WTC11 (cell line): ENCODE measurements at places on chromosomes 2 and 18. TPM values are rescaled to one million over a fixed set of nuclear protein-coding genes. Genes with fewer than 3 reads are reported as not detected.
A peak's percentile ranks its signal among the peaks of the same experiment; 100 is the strongest.

DNA sequence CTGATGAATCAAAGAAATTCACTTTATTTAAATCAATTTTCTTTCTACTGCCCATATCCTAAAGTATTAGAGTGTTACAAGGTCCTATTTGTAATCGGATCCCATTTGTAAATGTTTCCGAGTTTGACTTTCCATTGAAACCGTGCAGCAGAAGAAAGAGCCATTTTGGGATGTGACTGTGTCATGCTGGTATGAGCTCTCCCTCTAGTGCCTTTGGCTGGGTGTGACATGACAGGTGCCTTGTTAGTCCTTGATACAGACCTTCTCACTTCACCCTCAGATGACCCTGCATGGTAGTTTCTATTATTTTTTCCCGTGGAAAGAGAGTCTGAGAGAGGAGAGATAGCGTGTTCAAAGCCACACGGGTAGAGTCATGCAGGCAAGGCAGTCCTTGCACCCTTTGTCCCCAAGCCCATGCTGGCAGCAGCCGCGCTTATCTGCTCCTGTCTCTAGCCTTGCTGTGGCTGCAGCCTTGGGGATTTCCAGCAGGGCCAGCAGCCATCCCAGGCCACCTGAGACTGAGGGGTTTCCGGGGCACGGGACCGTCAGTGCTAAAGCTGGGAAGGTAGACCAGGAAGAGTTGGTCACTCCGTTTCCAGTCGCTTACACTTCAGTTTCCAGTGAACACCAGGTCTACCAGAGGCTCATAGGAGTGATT lies 21.4 kb downstream of the CHMP1B start:
- H3K27ac ChIP-seq = no peak overlapping the region
- DNase-seq = no peak
- H3K4me3 ChIP-seq = no peak overlapping the region
- H3K36me3 ChIP-seq = peaks cover 46% of the 10 kb centered on the region

GRCh38 chr2:134683561-134684112 lies 35.2 kb downstream of the TMEM163 start:
- H3K4me1 ChIP-seq = peaks cover 32% of the 10 kb centered on the region

- DNase-seq = no peak
- no peak overlapping the region for H3K27ac ChIP-seq
- H3K27me3 ChIP-seq = no peaks in the 10 kb centered on the region
- peaks cover 23% of the 10 kb centered on the region for H3K4me1 ChIP-seq
These were observed 282.6 kb downstream of the STK39 start for GRCh38 chr2:167964650-167965413.

DNA sequence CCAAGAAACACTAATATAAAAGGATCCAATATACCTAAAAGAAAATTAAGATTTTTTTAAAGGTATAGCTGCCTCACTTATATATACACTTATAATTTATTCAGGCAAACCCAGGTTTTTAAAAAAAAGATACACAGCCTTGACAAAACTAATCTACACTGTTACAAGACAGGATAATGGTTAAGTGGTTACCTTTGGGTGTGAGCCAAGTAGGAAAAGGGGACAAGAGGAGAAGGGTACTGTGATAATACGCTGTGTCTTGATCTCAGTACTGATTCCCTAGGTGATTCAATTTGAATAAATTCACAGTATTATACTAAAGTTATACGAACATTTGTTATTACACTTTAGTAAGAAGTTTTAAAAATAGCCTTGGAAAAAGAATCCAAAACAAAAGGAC lies 30.6 kb downstream of the KLHL41 start:
- peaks cover 42% of the 10 kb centered on the region for H3K36me3 ChIP-seq
- no peak overlapping the region for H3K27ac ChIP-seq
- DNase-seq = no peak
- H3K4me1 ChIP-seq = no peaks in the 10 kb centered on the region

- H3K27ac ChIP-seq = no peak overlapping the region
- H3K27me3 ChIP-seq = peaks cover 17% of the 10 kb centered on the region
- peaks cover 35% of the 10 kb centered on the region for H3K4me1 ChIP-seq
- H3K36me3 ChIP-seq = no peaks in the 10 kb centered on the region
These were observed 690 bp downstream of the SDC1 start for GRCh38 chr2:20224164-20224715.

DNA sequence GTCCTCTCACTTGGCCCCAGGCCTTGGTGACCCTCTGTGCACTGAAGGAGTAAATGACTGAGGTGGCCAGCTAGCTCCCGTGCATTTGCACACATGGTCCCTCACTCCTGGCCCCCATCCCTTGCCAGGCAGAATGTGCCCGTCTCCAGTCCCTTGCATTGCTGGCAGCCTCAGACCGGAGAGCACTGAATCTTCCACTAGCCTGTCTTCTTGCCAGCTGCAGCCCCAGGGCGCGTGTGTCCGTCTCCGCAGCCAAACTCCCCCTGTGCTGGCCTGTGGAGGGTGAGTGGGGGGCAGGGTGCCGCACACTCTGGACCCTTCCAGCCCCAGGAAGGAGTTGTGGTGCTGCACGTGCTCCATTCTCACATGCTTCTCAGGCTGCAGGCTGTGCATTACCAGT lies 35.9 kb downstream of the INPP4A start:
- DNase-seq = no peak
- no peaks in the 10 kb centered on the region for H3K36me3 ChIP-seq
- H3K4me1 ChIP-seq = peaks cover 77% of the 10 kb centered on the region
- H3K27ac ChIP-seq = no peak overlapping the region
- H3K27me3 ChIP-seq = no peaks in the 10 kb centered on the region

DNA sequence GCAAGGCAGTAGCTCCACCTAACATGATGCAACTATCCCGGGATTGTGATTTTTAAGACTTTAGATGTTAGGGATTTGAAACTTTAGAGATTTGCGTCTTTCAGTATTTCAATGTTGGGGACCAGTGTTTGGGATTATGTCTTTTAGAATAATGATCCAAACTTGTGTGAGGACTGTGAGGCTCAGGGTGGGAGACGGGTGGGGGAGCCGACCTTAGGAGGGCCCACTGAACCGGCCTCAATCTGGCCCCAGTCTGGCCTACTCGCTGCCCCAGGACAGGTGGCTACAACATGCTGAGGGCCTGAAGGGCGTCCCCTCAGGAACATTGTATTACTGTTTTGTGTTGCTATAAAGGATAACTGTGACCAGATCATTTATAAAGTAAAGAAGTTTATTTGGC lies 10.7 kb downstream of the AMER3 start:
- no peak overlapping the region for H3K27ac ChIP-seq
- no peaks in the 10 kb centered on the region for H3K27me3 ChIP-seq
- peaks cover 3% of the 10 kb centered on the region; the same call in 1 of the 2 replicates for H3K4me1 ChIP-seq
- H3K4me3 ChIP-seq = no peak overlapping the region

DNA sequence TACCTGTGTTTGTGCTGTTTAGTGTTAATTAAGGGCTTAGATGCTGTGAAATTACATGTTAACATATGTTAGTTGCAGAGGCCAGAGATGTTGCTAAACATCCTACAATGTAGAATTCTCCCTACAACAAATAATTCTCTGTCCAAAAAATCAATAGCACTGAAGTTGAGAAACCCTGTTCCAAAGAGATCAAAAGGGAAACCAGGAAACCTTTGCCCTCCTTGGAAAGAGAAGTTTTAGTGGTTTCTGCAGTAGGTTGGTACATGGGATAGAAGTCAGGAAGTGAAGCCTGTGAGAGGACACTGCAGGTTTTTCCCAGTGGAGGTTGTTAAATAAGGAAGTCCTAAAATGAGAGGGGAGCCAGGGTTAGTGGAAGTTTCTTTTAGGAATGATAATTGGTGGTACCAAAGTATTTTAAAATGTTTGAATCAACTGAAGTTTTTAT lies 6.3 kb upstream of the RMDN2 start:
- peaks cover 8% of the 10 kb centered on the region for H3K4me1 ChIP-seq
- H3K27me3 ChIP-seq = peaks cover under 1% of the 10 kb centered on the region

- no peak overlapping the region for H3K4me3 ChIP-seq
- peaks cover 31% of the 10 kb centered on the region for H3K4me1 ChIP-seq
- peaks cover 41% of the 10 kb centered on the region for H3K36me3 ChIP-seq
These were observed 15.6 kb upstream of the CEP68 start for GRCh38 chr2:65040400-65041261.

DNA sequence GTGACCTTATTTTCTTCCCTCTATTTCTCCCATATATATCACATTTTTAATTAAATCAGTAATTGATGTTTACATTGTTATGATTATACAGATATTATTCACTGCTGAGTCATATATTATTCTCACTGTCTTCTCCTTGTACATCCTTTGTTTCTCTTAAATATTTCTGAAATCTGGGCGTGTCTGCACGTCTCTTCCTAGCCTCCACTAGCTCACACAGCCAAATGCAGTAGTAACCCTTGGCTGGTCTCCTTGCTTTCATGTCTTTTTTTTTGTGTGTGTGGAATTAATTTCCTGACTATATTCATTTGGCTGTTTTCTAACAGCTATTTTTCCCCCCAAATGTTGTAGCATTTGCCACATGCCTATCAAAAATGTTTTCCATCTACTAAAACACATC lies 15.8 kb downstream of the CCNYL1 start:
- peak overlapping the region; percentile 19 for H3K27ac ChIP-seq
- H3K27me3 ChIP-seq = no peaks in the 10 kb centered on the region
- H3K4me3 ChIP-seq = no peak overlapping the region

DNA sequence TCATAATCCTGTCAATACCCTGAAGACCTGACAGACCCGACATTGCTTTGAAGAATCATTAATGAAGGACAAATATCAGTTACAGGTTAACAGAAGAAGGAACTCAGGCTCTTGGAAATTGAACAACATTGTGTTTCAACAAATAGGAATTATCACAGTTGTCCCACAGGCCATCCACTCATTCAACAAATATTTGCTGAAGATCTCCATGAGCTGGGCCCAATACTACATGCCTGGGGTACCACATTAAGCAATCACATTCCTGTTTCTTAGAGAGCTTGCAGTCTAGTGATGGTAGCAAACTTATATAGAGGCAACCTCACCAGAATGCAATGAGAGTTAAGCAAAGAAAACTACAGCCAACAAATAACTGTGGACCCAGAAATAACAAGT lies 671.6 kb upstream of the ACVR2A start:
- H3K4me3 ChIP-seq = no peak overlapping the region
- H3K4me1 ChIP-seq = peaks cover 33% of the 10 kb centered on the region
- H3K27me3 ChIP-seq = peaks cover 29% of the 10 kb centered on the region
- DNase-seq = no peak

DNA sequence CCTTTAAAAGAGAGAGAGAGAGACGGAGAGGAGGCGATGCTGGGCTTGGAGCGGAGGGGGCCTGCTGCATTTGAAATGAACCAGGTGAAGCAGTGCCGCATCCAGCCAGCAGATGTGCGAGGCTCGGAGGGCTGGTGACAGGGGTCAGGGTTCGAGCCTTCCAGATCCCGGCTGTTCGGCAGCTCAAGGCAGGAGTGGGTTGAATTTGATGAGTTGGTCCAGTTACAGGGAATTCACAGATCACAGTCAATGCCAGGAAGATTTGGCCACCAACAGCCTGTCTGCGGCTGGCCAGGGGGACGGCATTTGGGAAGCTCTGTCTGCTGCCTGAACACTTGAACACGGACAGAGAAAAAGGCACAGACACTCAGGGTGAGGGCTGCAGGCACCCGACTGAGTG lies 48.6 kb downstream of the PTGR3 start:
- peak; percentile 41 for DNase-seq
- no peak overlapping the region for H3K27ac ChIP-seq
- H3K27me3 ChIP-seq = no peaks in the 10 kb centered on the region
- no peak overlapping the region for H3K4me3 ChIP-seq
- peaks cover 16% of the 10 kb centered on the region for H3K4me1 ChIP-seq
- H3K36me3 ChIP-seq = no peaks in the 10 kb centered on the region

- no peak overlapping the region for H3K4me3 ChIP-seq
- H3K4me1 ChIP-seq = peaks cover 9% of the 10 kb centered on the region
- H3K27me3 ChIP-seq = no peaks in the 10 kb centered on the region
These were observed 47.7 kb downstream of the OSBPL6 start for GRCh38 chr2:178241844-178242551.

- no peak overlapping the region for H3K27ac ChIP-seq
- H3K4me3 ChIP-seq = no peak overlapping the region
- peaks cover 19% of the 10 kb centered on the region for H3K36me3 ChIP-seq
- peaks cover 16% of the 10 kb centered on the region for H3K4me1 ChIP-seq
These were observed 70.6 kb upstream of the ASAP2 start for GRCh38 chr2:9135822-9136558.

DNA sequence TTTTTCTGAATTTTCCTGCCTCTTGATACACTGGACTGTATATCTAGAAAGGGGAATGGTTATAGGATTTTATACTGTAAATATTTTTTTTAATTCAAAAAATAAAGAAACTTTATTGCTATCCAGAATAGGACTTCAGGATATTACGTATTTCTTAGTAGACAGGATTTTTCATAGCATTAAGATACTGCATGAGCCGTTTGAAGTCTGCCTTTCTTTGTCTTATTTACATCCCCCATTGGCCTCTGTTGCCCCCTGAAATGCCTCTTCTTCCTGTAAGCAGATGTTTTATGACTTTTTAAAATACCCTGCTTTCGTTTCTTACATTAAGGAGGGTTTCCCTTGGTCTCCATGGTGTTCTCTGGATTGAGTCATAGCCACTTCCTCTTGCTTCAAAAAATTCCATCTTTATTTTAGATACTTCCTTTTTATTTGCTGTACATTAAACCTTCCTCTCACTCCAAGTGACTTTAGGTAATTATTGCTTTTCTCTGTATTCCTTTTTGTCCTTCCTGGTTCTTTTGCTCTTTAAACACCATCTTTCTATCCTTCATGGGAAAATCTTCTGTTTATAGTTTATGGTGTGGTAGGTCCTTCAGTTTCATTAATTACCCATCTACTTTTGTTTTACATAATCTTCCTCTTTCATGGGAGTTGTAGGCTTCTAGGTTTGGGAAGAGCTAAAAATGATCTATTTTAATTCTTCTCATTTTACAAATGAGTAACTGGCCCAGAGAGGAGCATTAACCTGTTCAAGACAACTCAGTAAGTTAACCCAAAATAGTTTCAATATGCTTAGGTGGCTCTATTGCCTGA lies 72.6 kb downstream of the ZNF532 start:
- H3K4me1 ChIP-seq = peaks cover 27% of the 10 kb centered on the region
- H3K27ac ChIP-seq = peak overlapping the region; percentile 39
- H3K4me3 ChIP-seq = no peak overlapping the region
- H3K27me3 ChIP-seq = no peaks in the 10 kb centered on the region

- no peak overlapping the region for H3K4me3 ChIP-seq
- no peak for DNase-seq
- H3K27ac ChIP-seq = no peak overlapping the region
- no peaks in the 10 kb centered on the region for H3K36me3 ChIP-seq
These were observed 9.5 kb upstream of the CCDC68 start for GRCh38 chr18:54968807-54969206.

- H3K27me3 ChIP-seq = peaks cover 24% of the 10 kb centered on the region
- H3K4me3 ChIP-seq = no peak overlapping the region
- no peaks in the 10 kb centered on the region for H3K36me3 ChIP-seq
- H3K4me1 ChIP-seq = peaks cover 8% of the 10 kb centered on the region
- DNase-seq = no peak
These were observed 11.4 kb downstream of the IL1F10 start for GRCh38 chr2:113079131-113079530.

GRCh38 chr2:191533693-191534180 lies 144.2 kb upstream of the NABP1 start:
- no peak overlapping the region for H3K27ac ChIP-seq
- no peak overlapping the region for H3K4me3 ChIP-seq
- no peak for DNase-seq
- H3K27me3 ChIP-seq = no peaks in the 10 kb centered on the region; the same call in 1 of the 2 replicates
- no peaks in the 10 kb centered on the region for H3K36me3 ChIP-seq
- H3K4me1 ChIP-seq = peaks cover 11% of the 10 kb centered on the region

The NYAP2 gene
- total RNA-seq = not detected in 3 replicates

The C2orf74 gene
- 8.1 to 13.6 TPM (median 9.8 TPM) in 3 replicates for total RNA-seq

The CCDC195 gene
- total RNA-seq = not detected in 3 replicates

The CCL20 gene
- not detected in 3 replicates for total RNA-seq

The CABLES1 gene
- total RNA-seq = 15.4 to 18.0 TPM (median 17.0 TPM) in 3 replicates

The HOXD8 gene
- total RNA-seq = not detected in 3 replicates
